Glutamatergic neuron (in vitro differentiated cells): ENCODE measurements at places on chromosomes 2 and 18. TPM values are rescaled to one million over a fixed set of nuclear protein-coding genes. Genes with fewer than 3 reads are reported as not detected.

DNA sequence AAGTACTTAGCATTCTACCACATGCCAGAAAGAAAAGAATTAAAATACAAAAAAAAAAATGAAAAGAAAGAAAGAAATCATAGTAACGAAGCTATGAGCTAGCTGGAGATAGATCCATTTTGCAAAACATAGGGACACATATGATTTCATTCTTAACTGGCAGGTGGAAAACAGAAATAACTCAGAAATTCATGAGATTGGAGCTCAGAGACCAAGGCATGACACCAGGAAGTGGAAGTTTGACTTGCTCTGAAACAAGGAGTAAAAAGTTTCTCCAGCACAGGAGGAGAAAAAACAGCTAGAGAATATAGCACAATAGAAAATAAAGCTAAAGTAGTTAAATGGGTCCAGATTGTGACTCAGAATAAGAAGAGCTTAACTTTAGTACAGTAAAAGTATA, 278.1 kb downstream of the ZEB2 start:
- no peaks in the 10 kb centered on the region for H3K36me3 ChIP-seq
- peaks cover 2% of the 10 kb centered on the region for H3K27me3 ChIP-seq
- no peak for DNase-seq
- H3K4me3 ChIP-seq = no peak overlapping the region

DNA sequence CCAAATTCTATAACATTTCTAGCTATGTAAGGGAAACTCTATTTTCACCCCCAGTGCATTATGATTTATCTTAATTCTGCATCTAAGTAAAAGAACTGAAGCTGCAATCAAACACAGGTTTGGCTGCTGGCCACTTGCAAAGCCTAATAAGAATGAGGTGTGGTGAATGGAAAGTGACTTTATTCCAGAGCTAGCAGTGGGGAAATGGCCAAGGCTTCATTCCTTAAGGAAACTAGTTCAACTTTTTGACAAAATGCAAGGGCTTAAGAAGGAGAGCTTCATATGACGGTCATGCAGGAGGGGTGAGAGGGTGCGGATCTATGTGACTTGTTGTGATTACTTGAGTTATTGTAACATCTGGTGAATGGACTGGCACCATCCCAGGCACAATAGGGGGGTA, 1802.0 kb downstream of the SUCLG1 start:
- peaks cover 10% of the 10 kb centered on the region for H3K4me1 ChIP-seq
- no peak overlapping the region for H3K27ac ChIP-seq

The GTF2A1L gene
- total RNA-seq = not detected

The SCN1A gene
- 1.8 TPM for total RNA-seq

The TMEM214 gene
- total RNA-seq = 35.8 TPM

DNA sequence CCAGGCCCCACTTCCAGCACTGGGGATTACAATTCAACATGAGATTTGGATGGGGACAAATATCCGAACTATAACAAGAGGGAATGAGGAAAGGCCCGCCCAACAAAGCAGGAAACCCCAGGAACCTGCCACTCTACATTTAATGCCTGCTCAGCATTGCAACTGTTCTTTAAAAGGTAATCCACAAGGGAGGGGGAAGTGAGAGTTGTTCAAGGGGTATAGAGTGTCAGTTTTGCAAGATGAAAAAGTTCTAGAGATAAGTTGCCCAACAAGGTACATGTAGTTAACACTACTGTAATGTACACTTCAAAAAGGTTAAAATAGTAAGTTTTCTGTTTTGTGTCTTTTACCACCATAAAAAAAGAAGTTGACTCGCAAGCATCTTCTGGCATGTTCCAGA, 137.6 kb downstream of the MBD2 start:
- H3K27me3 ChIP-seq = peaks cover 6% of the 10 kb centered on the region
- H3K4me1 ChIP-seq = peaks cover 4% of the 10 kb centered on the region
- no peak overlapping the region for H3K4me3 ChIP-seq

The PDIA6 gene
- total RNA-seq = 85.8 TPM

The FSHR gene
- total RNA-seq = not detected
